ENCODE measurements at places on chromosomes 11 and 22.

- no peak for DNase-seq
Observed at GRCh38 chr11:62491571-62492329, 54.9 kb downstream of the AHNAK start.

DNA sequence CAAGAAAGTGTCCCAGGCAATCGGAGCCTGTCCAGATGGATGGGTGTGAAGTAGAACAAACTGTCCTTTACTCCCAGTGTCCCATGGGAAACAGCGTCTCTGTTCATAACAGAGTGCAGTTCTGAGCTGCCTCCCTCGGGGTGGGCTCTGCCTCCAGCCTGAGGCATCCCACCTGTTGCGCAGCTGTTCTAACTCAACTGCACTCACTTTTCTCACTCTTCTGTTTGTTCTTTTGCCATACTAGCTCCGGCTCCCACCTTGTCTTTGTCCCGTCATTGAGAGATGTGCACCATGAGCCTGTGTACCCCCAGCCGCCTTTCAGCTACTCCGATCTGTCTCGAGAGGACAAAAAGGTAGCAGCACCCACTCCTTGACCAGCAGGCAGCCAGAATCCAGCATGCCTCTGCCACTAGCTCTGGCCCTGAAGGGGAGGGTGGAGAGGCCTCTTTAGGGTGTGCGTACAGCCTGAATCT, 20.7 kb upstream of the CDC42EP2 start:
- DNase-seq, result no peak

DNA sequence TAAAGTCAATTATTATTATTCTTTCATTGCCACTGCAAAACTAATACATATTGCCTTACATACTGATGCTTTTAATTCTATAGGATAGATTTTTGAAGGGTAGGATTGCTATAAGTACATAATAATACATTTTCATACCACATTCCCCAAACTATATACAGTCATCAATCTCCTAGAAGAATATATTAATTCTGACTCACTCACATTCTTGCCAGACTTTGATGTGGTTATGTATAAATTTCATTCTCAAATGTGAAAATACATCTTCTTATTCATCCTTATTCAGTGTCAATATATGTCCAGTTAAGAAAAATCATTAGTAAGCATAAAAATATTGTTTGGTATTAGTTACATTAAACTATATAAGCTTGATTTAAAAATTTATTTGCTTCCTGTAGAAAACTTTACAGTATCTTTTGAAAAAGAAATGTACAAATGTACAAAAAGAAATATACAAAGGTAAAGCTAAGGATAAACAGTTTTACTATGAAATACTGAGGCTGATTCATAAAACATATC, 458.8 kb upstream of the CNTN5 start:
- DNase-seq, result no peak

DNA sequence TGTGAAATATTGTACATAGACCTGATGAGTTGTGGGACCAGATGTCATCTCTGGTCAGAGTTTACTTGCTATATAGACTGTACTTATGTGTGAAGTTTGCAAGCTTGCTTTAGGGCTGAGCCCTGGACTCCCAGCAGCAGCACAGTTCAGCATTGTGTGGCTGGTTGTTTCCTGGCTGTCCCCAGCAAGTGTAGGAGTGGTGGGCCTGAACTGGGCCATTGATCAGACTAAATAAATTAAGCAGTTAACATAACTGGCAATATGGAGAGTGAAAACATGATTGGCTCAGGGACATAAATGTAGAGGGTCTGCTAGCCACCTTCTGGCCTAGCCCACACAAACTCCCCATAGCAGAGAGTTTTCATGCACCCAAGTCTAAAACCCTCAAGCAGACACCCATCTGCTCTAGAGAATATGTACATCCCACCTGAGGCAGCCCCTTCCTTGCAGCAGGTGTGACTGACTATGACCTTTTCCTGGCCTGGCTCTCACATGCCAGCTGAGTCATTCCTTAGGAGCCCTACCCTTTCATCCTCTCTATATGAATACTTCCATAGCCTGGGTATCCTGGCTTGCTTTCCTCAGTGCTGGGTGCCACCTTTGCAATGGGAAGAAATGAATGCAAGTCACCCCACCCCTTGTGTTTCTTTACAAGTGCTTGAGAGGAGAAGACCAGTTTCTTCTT, 12.3 kb downstream of the PIK3IP1 start:
- DNase-seq, result no peak

DNA sequence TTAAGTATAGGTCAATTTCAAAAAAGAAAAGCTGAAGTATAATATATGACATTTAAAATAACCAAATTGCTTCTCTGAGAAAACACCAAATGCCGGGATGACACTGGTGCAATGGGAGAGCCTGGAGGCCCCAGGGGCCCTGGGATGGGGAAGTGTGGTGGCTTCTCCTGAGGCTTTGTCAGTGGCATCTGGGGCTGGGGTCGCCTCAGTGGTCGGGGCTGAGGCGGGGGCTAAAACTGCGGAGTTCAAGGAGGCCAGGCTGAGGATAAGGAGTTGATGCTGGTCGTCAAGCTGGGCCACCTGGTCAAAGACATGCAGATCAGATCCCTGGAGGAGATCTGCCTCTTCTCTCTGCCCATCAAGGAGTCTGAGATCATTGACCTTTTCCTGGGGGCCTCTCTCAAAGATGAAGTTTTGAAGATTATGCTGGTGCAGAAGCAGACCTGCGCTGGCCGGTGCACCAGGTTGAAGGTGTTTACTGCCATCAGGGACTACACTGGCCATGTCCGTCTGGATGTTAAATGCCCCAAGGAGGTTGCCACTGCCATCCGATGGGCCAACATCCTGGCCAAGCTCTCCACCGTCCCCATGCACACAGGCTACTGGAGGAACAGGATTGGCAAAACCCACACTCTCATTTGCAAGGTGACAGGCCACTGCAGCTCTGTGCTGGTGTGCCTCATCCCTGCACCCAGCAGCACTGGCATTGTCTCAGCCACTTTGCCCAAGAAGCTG, 660.1 kb upstream of the CCDC179 start:
- DNase-seq, result no peak

- DNase-seq, result no peak
Observed at GRCh38 chr11:26780376-26781085, 58.7 kb upstream of the SLC5A12 start.

DNA sequence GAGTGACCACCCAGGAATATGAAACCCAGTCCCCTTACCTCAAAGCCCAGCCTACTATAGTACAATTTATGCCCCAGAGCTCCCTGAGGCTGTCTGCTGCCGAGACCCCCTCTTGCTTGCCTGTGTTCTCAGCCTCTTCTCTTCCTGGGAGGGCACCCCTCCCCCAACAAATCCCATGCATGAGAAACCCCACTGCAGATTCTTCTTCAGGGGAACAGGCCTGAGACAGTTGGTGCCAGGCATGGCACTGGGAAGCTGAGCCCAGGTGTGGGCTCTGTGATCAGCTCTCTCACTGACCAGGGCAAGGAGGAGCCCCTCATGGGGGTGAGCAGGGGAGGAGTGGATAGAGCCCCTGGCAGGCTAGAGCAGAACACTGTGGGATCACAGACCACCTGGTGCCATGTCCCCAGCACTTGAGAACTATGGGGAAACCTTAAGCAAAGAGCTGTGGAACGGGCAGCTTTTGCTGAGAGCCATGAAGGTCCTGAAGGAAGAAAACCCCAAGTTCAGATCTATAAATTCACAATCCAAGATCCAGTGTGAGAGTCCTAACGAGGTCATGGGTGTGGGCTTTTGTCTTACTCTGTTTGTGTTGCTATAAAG, 46.5 kb upstream of the TH start:
- DNase-seq, result no peak

DNA sequence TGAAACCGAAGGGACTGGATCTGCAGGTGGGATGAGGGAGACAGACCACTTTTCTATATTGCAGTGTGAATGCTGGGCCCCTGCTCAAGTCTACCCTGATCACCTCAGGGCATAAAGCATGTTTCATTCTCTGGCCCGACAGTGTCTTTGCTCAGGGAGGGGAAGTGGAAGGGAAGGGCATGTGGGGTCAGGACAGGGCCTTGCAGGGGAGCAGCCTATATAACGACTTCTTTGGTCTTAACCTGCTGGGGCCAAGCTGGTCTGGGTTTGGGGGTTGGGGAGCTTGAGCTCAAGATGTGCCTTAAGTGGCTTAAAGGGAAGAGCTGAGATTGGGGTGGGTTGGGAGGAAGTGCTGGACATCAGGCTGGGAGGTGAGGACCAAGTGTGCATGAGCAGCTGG, 86.4 kb downstream of the GDPD4 start:
- DNase-seq, result no peak

DNA sequence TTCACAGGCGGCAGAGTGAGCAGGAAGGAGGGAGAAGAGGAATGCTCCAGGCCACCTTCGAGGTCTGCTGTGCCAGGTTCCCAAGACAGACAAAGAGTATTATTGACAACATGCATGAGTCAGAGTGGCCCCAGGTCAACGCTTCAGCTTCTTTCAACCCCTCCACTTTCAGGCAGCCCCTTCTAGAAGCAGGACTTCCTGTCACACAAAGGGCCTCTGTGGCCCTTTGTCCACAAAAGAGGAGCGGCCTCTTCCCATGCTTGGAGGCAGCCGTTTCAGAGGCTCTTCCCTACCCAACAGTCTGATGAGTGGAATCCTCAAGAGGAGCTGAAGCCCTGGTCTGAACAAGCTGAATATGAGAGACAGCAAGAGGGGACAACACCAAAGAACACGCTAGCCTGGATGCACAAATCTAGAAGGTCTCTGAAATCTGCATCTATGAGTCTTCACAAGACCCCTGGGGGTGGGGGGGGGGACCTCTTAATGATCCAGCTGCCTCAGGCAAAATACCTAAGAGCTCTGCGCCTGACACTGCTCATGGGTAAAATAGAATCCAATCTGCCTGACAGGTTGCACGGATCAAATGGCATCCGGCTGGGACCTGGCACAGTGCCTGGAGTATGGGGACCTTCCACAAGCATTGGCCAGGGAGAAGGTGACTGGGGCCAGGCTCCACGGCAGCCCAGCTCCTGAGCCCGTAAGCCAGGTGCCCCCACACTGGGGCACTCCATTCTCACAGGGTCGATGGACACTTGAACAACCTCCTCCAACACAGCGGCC, 67.5 kb downstream of the PACSIN2 start:
- DNase-seq, result no peak

Data from NCI-H187 (cell line).